Activated T-helper 2 cell treated with anti-CD3 and anti-CD28 coated beads, Interferon-gamma antibody, Interleukin-2, Interleukin-4, amounts not matched to agents 10 μg/mL and 5 μg/mL and 100 μg/mL, durations not matched to agents 14 hours and 24 hours and 36 hours (primary cell): ENCODE measurements at places on chromosomes 5 and 9. TPM values are rescaled to one million over a fixed set of nuclear protein-coding genes. Genes with fewer than 3 reads are reported as not detected.

- peaks cover 3% of the 10 kb centered on the region for H3K27me3 ChIP-seq
- H3K4me1 ChIP-seq = peaks cover 68% of the 10 kb centered on the region
- H3K4me3 ChIP-seq = no peak overlapping the region
- peaks cover 38% of the 10 kb centered on the region for H3K36me3 ChIP-seq
- no peak for DNase-seq
Measured at GRCh38 chr9:35661756-35662350, 3.1 kb downstream of the ARHGEF39 start.

GRCh38 chr9:14440062-14440461 lies 126.1 kb upstream of the NFIB start:
- DNase-seq = no peak
- peaks cover 1% of the 10 kb centered on the region for H3K27me3 ChIP-seq
- H3K36me3 ChIP-seq = no peaks in the 10 kb centered on the region

CATSPER3 gene
- 0.34 and 0.90 TPM in 2 replicates for total RNA-seq

DNA sequence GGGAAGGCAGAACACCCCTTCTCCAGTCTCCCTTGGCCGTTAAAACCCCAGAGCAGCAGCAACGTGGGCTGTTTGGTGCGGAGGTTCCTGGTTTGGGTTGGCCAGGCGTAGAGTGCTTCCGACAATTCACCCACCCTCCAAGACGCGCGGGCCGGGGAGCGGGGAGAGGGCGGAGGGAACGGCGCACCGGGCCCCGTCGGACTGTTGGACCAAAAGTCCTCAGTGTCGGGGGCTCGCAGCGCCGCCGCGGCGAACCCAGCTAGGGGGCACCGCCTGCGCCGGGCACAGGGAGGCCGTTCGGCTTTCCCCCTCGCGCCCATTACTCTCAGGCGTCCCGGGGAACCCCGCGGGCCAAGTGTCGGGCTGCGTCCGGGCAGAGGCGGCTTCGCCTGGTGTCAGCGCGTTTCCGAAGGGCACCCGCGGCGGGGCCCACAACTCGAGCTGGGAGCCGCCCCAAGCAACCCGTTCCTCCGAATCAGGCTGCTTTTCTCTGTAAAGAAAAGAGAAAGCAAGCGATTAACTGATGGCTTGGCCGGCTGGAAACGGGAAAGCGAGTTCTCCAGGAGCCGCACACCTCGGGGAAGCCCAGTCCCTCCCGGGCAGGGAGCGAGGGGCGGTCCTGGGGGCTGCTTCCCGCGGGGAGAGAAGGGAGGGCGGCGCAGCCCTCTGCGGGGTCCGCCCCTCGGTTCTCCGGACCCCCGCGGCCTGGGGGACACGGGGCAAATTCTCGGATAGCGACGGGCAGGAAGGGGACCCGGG lies 145.5 kb downstream of the ERCC6L2 start:
- DNase-seq = peak; percentile 54
- peaks cover 75% of the 10 kb centered on the region for H3K4me1 ChIP-seq
- peak overlapping the region; percentile 91 for H3K27ac ChIP-seq
- no peaks in the 10 kb centered on the region for H3K27me3 ChIP-seq
- peak overlapping the region; percentile 79 for H3K4me3 ChIP-seq

PDE8B gene
- 0.05 TPM in 1 of 2 replicates, not detected in the other for total RNA-seq

GRCh38 chr9:92895812-92896436 lies 18.1 kb upstream of the ZNF484 start:
- peaks cover 6% of the 10 kb centered on the region for H3K4me1 ChIP-seq
- no peak overlapping the region for H3K4me3 ChIP-seq
- H3K27me3 ChIP-seq = peaks cover 2% of the 10 kb centered on the region
- H3K27ac ChIP-seq = no peak overlapping the region

DNA sequence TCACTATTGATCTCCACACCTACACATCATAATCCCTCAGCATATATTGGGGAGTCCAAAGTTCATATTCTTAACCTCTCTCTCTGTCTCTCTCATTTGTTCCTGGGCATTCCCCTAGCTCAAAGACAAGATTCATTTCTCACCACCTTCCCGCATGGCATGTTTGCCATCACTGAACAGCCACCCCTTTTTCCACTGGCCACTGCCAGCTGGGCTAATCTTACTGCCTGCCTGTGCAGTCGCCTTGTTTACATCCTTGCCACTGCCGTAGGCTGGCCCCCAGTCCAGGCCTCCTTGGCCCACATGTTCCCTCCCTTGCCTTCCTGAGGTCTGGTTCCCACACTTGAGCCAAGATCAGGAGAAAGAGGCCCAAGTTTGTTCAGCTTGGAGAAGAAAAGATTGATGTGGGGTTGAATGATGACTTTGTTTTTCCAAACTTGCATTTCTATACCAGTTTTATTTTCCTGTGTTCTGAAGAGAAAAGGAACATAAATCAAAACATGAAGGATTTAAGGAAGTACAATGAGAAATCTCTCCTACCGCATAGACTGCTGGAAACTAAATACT lies 80.2 kb downstream of the PLAC8L1 start:
- H3K27me3 ChIP-seq = peaks cover 5% of the 10 kb centered on the region
- H3K4me3 ChIP-seq = no peak overlapping the region
- no peak overlapping the region for H3K27ac ChIP-seq
- H3K4me1 ChIP-seq = peaks cover 4% of the 10 kb centered on the region
- DNase-seq = no peak

MED10 gene
- total RNA-seq = 53.3 and 56.5 TPM in 2 replicates

DNA sequence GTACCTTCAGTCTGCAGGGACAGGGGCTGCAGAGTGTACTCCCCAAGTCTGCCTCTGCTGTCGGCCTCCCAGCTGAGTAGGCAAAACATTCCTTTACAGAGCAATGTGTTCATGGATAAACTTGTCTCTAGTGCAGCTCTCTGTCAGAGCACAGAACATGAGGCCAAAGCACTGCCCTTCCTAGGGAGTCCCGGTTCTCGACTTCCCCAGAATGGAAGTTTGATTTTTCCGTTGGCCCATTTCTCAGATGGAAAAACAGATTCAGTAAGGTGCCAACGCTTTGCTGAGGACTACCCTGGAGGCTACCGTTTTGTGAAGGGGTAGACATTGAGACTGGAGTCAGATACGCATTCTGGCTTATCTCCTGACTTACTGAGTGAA lies 422 bp upstream of the TRIM32 start:
- H3K36me3 ChIP-seq = peaks cover 16% of the 10 kb centered on the region
- no peaks in the 10 kb centered on the region for H3K27me3 ChIP-seq
- H3K27ac ChIP-seq = peak overlapping the region; percentile 72
- H3K4me3 ChIP-seq = peak overlapping the region; percentile 89
- DNase-seq = no peak

- no peak for DNase-seq
- no peaks in the 10 kb centered on the region for H3K27me3 ChIP-seq
- H3K36me3 ChIP-seq = no peaks in the 10 kb centered on the region
- no peak overlapping the region for H3K27ac ChIP-seq
- no peak overlapping the region for H3K4me3 ChIP-seq
Measured at GRCh38 chr9:81898851-81899250, 29.4 kb upstream of the SPATA31D4 start.

DNA sequence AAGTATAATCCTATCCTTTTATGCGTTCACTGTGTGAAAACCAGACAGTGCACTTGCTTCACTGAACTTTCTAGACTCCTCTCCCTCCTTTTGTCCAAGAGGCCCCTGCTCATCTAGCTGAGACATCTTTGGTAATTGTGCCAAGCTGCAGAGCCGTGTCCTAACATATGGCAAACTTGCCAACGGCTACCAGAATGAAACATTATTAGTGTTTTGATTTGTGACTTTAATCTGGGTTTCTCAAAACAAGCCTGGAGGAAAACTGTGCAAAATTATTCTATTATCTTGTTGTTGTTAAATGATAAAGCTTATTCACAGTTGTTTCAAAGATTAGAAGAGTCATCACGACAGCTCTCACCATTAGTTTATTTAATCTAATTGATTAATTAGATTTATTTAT lies 79.0 kb upstream of the RETREG1 start:
- no peaks in the 10 kb centered on the region for H3K4me1 ChIP-seq
- DNase-seq = no peak
- no peak overlapping the region for H3K4me3 ChIP-seq
- H3K27ac ChIP-seq = no peak overlapping the region
- no peaks in the 10 kb centered on the region for H3K27me3 ChIP-seq

DNA sequence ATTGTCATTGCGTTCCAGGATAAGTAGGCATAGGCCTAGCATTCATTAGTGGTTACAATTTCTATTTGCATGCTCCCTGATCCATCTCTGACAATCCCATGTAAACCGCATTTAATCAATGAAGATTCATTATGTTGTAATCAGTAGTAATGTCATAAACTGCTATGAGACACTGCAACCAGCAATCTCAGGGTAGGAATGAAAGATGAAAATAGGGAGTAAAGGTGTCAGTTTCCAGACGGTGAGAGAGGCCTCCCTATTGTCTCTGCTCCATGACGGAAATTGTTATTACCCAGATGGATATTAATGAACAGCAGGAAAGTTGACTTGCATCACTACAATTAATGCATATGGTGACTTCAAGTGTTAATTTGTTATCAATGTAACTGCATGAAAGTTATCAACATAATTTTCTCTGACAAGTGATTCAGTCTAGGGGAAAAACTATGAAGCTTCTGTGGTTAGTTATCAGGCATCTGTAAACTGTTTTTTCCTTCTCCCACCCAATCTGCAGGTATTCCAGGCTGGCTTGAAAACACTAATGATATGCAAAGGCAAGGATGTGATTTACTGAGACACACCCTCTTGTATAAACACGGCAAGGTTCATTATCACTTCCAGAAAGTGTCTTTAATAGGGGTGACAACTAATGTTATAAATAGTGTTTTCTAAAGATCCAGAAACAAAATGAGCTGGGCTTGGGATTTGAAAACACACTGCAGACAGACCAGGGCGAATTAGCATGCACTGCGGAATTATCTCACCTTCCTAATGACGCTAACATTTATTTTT lies 73.5 kb downstream of the ZNF622 start:
- no peak overlapping the region for H3K27ac ChIP-seq
- H3K36me3 ChIP-seq = no peaks in the 10 kb centered on the region
- no peak for DNase-seq
- no peaks in the 10 kb centered on the region for H3K4me1 ChIP-seq
- no peak overlapping the region for H3K4me3 ChIP-seq

GRCh38 chr5:175627739-175628138 lies 30.1 kb upstream of the HRH2 start:
- no peak overlapping the region for H3K27ac ChIP-seq
- H3K36me3 ChIP-seq = peaks cover 12% of the 10 kb centered on the region
- H3K4me3 ChIP-seq = no peak overlapping the region
- H3K27me3 ChIP-seq = no peaks in the 10 kb centered on the region

TMEM174 gene
- total RNA-seq = not detected in 2 replicates

DNA sequence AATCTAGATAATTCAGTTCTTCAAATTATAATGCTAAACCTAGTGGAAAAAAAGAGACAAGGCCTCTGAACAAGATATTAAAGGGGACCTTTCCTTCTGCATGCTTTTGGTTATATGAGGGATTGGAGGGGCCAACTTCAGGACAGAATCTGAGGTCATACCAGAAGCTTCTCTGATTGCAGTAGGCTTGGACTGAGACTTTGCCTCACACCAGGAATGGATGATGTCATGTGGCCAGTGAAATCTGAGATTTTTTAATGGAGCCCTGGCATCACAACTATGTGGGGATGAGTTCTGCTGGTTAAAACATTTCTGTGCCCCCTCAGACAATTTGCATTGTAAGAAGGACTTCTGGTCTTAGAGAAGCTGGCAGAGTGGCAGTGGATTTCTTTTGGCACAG lies 88.6 kb downstream of the ANGPTL2 start:
- no peak for DNase-seq
- no peak overlapping the region for H3K4me3 ChIP-seq
- no peaks in the 10 kb centered on the region for H3K36me3 ChIP-seq
- H3K4me1 ChIP-seq = no peaks in the 10 kb centered on the region
- peaks cover 35% of the 10 kb centered on the region for H3K27me3 ChIP-seq

DNA sequence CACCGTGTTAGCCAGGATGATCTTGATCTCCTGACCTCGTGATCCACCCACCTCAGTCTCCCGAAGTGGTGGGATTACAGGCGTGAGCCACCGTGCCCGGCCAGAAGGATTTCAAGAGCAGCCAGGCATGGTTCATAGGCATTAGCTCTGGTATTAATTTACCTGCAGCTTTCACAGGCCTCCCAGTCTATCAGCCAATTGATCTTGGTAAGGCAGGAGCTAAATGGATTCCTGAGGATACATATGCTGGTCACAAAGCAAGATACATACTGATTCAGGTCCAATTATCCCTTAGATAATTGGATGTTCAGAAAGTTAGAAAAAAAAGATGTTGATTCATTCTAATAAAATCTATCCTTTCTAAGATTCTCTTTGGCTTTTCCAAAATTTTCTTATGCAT lies 487.1 kb downstream of the TLE1 start:
- no peaks in the 10 kb centered on the region for H3K36me3 ChIP-seq
- H3K4me3 ChIP-seq = no peak overlapping the region
- no peaks in the 10 kb centered on the region for H3K27me3 ChIP-seq

NUTM2G gene
- total RNA-seq = not detected in 2 replicates

GRCh38 chr5:119284031-119284430 lies 71.8 kb upstream of the TNFAIP8 start:
- no peak overlapping the region for H3K4me3 ChIP-seq
- peak overlapping the region; percentile 68 for H3K27ac ChIP-seq
- peaks cover 48% of the 10 kb centered on the region for H3K36me3 ChIP-seq

ANKRD18A gene
- 2.7 and 3.9 TPM in 2 replicates for total RNA-seq

LCN10 gene
- 1.2 and 1.7 TPM in 2 replicates for total RNA-seq

- no peak for DNase-seq
- no peak overlapping the region for H3K27ac ChIP-seq
- H3K27me3 ChIP-seq = no peaks in the 10 kb centered on the region
- no peaks in the 10 kb centered on the region for H3K36me3 ChIP-seq
Measured at GRCh38 chr5:15634591-15635288, 134.8 kb downstream of the FBXL7 start.

PCDHGB5 gene
- 0.62 and 0.92 TPM in 2 replicates for total RNA-seq

DNA sequence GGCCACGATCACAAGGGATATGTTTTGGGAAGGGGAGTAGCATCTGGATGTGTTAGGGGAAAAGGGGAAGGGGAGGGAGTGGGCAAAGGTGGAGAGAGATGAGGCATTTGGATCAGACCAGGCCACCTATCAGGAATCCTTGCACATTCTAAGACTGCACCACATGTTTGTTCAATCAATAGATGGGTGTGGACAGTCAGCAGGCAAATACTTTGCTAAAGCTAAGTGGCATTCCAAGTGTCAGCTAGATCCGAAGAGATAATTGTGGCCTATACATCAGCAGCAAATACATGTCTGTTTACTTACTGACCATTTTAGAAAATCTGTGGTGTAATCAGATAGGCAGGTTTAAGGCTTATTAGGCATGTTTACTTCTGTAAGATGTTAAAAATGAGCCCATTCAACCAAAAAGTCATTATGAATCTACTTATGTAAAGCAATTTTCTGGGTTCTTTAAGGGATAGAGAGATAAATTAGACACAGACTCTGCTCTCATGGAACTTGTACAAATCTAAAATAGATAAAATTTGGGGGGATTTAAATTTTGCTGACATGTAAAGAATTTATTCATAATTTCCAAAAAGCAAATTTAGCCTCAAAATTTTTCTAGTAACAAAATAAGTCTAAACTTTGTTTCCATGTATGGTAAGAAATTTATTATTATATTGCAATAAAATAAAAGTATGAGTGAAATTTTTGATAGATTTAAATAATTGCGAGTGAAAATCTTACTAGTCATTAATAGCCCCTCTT lies 107.3 kb downstream of the SNCAIP start:
- H3K4me3 ChIP-seq = no peak overlapping the region
- no peaks in the 10 kb centered on the region for H3K27me3 ChIP-seq
- H3K36me3 ChIP-seq = no peaks in the 10 kb centered on the region
- no peak overlapping the region for H3K27ac ChIP-seq
- H3K4me1 ChIP-seq = no peaks in the 10 kb centered on the region
- no peak for DNase-seq

FIBCD1 gene
- not detected in 2 replicates for total RNA-seq
